ENCODE measurements at places on chromosomes 2 and 18.
A peak's percentile ranks its signal among the peaks of the same experiment; 100 is the strongest.

DNA sequence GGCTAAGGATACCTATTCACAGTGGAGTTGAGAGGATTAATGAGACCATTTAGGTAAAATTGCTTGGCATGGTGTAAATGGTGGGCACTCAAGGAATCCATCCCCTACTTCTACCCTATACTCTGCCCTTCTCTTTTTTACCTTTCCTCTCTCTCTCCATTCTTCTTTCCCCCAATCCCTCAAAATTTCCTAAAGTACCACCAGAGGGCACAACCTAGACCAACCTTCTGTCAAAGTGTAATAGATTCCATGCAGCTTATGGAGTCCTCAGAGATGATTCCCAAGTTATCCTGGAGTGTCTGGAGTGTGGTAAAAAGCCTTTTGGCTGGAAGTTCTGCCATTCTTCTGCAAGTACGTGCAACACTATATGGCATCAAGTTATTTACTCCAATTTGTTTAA is 33.0 kb upstream of the CCDC195 start:
- DNase-seq: no peak

DNA sequence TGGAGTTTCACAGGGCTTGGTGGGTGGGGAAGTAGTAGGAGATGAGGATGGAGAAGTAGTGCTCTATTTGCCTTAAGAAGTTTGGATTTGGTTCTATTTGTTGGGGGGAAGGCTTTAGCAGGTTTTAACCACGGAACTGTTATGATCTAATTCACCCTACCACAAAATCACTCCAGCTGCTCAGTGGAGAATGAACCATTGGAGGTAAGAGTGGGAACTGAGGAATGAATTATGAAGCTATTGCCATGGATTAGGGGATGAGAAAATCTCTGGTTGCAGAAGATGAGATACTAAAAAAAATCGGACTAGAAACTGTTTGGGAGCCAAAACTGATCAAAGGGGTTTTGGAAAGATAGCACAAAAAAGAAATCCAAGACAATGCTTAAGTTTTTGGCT is 488.9 kb downstream of the DLGAP1 start:
- no peak for DNase-seq

DNA sequence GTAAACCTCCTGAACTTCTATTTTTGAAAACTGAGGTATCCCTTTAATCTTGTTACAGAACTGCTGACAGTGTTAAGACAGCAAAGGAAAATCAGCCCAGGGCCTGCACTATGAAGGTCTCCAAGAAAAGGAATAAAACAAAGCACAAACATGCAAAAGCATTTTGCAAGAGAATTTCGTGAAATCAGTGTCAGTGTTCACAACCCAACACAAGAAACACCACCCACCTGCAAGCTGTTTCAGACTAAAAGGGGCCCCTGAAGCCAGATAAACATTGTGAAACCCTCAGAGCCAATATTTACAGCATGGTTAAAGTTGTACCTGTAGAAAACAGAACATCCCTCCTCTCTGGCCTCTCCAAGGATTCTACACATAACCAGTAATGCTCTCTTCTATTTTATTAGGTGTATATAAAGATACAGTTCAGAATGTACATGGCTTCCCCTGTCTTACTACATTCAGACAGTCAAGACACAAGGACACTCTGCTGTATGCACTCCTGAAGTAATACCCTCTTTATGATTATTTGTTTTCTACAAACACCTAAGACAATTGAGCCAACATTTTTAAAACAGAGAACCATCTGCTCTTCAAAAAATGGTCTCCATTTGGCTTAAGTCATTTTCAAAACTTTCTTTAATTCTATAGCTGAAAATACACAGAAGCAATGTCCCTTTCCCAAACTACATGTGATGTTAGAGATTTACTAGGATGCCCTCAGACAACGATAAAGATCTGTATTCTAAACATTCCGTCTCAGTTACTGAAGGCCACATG is 149.5 kb upstream of the ZFP36L2 start:
- no peak for DNase-seq

- DNase-seq: no peak
Observed at GRCh38 chr2:67076239-67076624, 320.9 kb upstream of the ETAA1 start.

- DNase-seq: no peak
Observed at GRCh38 chr2:136255648-136256461, 137.9 kb upstream of the CXCR4 start.

- DNase-seq: no peak
Observed at GRCh38 chr2:207008105-207008990, 69.0 kb downstream of the CPO start.

- DNase-seq: no peak
Observed at GRCh38 chr2:235390816-235391194, 103.0 kb upstream of the AGAP1 start.

GRCh38 chr2:202141329-202141947 is 68.4 kb downstream of the KIAA2012 start:
- DNase-seq: no peak

- no peak for DNase-seq
Observed at GRCh38 chr18:42394238-42394637, 439.2 kb downstream of the PIK3C3 start.

DNA sequence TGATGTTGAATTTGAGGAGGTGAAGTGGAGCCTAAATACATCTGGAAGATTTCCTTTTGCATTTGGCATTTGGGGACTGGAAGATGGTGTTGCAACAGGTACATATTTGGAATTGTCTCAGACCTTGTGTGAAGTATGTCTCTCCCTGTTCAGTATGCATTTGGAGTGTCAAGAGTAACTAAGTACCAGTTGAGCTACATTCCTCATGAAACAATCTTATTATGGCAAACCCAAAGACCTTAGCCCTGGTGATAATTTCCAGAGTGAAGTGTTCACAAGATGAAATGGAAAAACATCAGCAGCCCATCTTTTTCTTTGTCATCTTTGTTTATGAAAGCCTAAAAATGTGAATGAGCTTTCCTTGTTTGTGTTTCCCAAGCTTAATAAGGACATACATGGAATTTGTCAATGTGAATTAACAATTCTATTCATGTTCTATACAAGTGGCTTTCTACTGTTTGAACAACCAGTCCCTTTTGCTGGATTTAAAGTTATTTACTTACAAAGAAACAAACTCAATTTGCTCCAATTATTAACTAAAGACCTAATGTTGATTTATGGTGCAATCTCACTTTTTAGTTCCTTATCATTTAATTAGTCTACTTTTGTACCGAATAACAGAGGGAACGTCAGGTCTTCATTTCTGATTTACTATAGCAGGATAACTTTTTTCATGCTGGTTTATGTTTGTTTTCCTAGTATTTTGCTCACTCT is 42.1 kb upstream of the PPP1R1C start:
- DNase-seq: no peak

DNA sequence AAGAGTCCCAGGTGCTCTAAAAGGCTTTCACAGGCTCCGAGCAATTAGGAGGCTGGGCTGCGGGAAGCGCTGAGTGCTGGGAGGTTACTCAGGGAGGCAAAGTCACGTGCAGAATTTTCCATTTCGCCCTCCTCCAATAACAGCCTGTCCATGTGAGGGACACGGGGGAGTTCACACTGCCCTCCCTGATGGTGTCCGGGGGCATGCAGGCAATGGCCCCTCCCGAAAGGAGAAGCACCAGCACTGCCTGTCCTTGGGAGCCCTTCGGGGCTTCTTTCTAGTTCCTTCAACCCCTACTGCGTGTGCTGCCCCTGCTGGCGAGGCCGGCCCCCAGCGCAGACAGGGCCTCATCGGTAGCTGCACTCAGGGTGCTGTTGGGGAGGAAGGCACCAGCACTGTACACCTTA is 63.1 kb upstream of the HPCAL1 start:
- DNase-seq: no peak

GRCh38 chr2:158134655-158135054 is 33.0 kb downstream of the UPP2 start:
- no peak for DNase-seq

DNA sequence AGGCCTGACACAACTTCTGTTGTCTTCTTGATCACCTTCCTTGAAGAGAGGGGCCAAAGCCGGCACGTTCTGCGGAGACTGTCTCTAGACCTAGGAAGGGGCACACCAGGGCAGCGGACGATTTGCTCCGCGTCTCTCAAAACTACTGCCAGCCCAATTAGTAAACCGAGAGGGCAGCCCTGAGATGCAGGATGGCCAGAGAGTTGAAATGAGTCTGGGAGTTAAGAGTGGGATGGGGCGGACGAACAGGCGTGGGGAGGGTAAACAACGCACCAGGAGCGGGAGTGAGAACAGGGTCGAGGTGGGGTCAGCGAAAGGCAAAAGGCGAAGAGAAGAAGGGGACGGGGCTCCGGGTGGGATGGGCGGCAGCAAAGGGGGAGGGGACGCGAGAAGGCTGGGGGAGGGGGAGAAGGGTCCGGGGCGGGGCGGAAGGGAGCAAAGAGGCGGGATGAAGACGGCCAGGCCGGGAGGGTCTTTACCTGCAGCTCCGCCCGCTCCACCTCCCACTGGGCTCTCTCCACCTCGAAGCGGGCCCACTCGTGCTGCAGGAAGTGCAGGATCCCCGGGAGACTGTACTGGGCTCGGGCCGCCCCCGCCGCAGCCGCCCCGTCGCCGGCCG is 476 bp downstream of the STRN start:
- no peak for DNase-seq

- DNase-seq: no peak
Observed at GRCh38 chr18:23378302-23378686, 74.8 kb upstream of the RIOK3 start.

DNA sequence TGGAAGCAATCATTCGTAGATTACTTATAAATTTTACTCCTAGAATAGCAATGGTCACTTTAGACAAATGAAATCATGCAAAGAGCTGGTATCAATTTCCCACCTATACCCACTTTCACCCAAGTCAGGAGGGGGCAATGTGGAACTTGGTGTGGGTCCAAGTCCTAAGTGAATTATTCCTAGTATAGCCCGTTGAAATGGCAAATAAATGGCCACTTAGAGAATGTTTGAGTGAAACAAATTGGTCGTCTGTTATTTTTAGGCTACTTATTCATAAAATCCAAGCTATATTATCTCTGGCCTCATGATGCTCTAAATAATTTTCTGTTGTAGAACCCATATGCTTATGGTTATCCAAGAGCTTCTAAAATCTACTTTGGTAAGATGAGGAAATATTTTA is 98.1 kb downstream of the MYO3B start:
- DNase-seq: no peak

DNA sequence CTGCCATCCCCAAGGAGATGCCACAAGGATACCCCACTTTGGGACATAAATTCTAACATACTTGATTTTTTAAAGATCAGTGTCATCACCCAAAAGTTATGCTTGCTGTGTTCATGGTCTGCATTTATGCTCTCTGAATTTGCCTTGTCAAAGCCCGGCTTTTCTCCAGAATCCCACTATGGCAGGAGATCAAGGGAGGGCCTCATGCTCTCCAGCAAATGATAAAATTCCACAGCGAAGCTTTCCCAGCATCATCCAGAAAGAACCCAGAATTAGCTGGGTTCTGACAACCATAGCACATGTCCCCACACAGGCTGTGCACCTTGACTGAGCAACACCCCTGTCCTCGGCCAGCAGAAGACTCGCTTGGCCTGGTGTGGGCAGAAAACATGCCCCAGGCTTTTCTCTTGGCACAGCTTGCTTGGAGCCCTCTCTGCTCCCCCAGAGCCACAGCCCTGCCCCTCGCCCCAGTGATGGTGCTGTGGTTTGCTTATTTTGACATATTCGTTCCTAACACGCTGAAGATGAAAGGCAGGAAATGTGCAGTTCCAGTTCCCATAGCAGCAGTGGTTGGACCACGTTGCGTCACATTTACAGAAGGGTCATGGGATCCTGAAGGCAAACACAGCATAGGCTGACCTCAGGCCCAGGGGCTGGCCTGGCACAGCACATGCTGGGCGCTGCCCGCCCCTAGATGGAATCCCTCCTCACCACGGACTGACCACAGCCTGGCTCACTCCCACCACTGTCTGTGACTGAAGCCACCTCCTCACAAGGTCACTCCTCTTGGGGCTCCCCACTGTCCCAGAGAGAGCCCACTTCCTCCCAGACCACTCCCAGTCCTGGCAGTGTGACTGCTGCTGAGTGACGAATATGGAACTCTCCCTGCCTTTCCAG is 14.1 kb upstream of the CHRNA1 start:
- DNase-seq: no peak

DNA sequence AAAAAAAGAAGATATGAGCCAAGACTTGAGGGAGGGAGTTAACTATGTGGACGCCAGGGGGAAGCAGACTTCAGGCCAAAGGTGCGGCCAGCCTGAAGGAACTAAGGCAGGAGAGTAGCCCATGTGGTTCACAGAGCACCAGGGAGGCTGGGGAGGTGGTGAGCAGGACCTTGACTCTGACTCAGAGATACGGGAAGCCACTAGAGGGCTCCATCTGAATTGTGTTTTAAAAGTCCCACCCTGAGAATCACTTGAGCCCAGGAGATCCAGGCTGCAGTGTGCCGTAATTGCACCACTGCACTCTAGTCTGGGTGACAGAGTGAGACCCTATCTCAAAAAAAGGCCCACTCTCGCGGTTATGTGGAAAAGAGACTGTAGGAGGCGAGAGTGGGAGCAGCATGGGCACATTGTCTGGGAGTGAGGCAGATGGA is 12.3 kb downstream of the CEP192 start:
- no peak for DNase-seq

GRCh38 chr2:196435189-196435588 is 204.3 kb upstream of the CCDC150 start:
- DNase-seq: no peak

GRCh38 chr2:9319338-9319715 is 104.0 kb downstream of the ITGB1BP1 start:
- DNase-seq: no peak

- DNase-seq: peak; percentile 43
Observed at GRCh38 chr2:168118733-168119514, 128.5 kb downstream of the STK39 start.

DNA sequence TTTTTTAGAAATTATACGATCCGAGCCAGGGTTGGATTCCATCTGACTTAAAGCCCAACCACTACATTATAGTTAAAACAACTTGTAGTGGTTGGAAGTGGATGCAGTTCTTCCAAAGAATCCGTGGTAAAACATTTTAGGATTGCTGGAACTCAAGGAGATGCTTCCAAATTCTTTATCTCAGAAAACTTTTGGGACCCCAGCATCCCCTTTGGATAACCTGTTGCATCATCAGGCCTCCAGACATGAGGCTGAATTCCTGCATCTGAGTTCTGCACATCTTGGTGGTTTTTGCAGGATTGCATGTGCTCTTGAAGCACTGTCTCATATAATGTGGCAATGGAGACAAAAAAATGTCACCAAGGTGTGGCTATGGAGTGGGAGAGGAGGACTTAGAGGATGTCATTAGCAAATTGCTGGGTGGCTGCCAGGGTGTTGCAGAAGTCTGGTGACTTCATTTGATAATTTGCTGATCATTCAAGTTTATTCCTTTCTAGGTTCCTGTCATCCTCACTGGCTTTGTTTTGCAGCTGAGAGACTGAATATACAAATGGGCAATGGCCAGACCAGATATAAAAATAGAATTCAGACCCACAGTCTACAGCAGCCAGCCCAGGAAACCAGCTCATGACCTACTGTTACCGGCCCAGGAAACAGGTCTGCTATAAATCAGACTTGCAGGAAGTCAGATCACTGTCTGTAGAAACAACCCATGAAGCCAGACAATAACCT is 207.7 kb downstream of the BCL2 start:
- no peak for DNase-seq

DNA sequence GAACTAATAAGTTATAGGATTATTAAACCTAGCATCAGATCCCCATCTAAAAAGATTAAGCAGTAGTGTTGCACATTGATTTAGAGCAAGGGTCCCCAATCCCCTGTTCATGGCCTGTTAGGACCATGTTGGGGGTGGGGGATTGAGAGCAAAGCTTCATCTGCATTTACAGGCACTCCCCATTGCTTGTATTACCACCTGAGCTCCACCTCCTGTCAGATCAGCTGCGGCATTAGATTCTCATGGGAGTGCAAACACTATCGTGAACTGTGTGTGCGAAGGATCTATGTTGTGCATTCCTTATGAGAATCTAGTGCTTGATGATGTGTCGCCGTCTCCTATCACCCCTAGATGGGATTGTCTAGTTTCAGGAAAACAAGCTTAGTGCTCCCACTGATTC is 18.4 kb upstream of the PSD4 start:
- DNase-seq: no peak

Data from NCI-H774 (cell line).